ENCODE measurements at places on chromosomes 6 and 20. TPM values are rescaled to one million over a fixed set of nuclear protein-coding genes. Genes with fewer than 3 reads are reported as not detected.

- H3K27ac ChIP-seq: no peak overlapping the region
- H3K27me3 ChIP-seq: no peaks in the 10 kb centered on the region
- no peaks in the 10 kb centered on the region for H3K4me1 ChIP-seq
- H3K4me3 ChIP-seq: no peak overlapping the region
- H3K36me3 ChIP-seq: peaks cover 9% of the 10 kb centered on the region
- DNase-seq: no peak
Measured at GRCh38 chr20:43699941-43700565, 26.7 kb downstream of the GTSF1L start.

- DNase-seq: no peak
- no peaks in the 10 kb centered on the region for H3K27me3 ChIP-seq
- no peaks in the 10 kb centered on the region for H3K36me3 ChIP-seq
- no peak overlapping the region for H3K4me3 ChIP-seq
- no peak overlapping the region for H3K27ac ChIP-seq
Measured at GRCh38 chr6:15752820-15753219, 90.0 kb upstream of the DTNBP1 start.

The BMP7 gene
- total RNA-seq: 8.4 TPM

DNA sequence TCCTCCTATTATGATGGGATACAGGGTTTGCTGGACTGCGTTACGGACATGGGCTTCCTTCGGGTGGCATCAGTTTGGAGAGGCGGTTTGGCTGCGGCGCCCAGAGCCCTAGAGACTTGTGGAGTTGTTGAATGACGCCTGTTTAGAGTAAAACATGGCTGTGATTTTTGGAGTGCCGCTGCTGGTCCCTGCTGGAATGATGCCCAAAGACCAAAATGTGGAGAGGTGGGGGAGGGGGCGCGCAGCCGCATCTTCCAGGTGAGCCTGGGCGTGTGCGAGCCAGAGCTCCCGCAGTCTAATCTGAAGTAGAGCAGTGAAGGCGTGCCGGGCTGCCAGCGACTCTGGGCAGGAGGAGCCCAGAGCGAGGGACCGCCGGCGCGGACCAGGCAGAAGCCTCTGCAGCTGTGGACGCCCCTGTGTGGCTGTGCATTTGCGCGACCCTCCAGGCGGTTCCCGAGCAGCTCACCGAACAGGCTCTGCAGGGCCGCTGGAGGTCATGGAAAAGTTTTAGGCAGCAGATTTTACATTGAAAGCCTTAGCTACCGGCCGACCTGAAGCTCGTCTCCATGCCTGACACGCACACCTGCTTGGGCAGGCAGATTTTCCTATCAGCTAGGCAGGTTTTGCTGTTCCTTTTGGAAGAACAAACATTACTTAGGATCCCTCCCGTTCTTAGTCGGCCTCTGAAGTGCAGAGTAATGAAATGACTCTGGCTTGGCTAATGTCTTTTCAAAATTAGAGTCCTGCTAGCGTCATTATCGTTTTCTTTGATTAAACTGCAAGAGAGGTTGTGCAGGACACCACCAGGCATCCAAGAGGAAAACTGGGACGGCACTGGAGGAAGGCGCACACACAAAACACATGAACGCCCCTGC is 298.2 kb downstream of the PHACTR1 start:
- no peaks in the 10 kb centered on the region for H3K36me3 ChIP-seq
- peak; percentile 56 for DNase-seq
- H3K27ac ChIP-seq: no peak overlapping the region
- no peaks in the 10 kb centered on the region for H3K27me3 ChIP-seq
- peak overlapping the region; percentile 53 for H3K4me3 ChIP-seq

Data from stomach (tissue), 19 donors.